ENCODE measurements at places on chromosomes 11 and 22.
A peak's percentile ranks its signal among the peaks of the same experiment; 100 is the strongest.

GRCh38 chr22:30605449-30606110 lies 1.4 kb upstream of the TCN2 start:
- peak; percentile 53 for DNase-seq

DNA sequence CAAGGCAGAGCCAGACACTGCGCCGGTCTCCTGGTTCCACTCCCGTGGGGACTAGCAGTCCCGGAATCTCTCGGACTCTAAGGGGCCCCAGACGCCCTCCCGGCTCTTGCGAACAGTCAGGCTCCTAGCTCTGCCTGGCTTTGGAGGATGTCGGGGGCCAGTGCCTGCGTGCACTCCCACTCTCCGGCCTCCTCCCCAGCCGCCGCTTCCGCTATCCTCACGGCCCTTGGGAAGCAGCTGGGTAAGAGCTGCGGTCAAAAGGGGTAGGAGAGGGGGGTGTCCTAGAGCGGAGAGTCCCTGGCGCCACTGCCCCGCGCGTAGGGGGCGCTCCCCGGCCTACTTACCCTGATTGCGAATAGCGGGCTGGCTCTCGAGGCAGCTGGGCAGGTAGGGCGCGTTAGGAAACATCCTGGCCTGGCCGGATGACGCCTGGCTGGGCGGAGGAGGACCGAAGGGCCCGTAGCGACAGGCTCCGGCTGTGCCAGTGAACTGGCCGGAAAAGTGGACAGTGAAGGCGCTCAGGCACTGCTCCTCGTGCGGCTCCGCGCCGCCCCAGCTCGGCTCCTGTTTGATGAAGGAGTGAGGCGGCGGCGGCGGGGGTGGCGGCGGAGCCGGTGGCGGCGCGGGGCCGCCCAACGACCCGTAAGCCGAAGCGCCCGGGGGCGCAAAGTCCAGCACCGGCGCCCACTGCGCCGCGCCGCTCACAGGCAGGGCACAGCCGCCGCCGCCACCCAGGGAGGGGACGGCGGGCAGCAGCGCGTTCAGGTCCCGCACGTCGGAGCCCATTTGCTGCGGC lies 785 bp downstream of the WT1 start:
- DNase-seq: peak; percentile 60

DNA sequence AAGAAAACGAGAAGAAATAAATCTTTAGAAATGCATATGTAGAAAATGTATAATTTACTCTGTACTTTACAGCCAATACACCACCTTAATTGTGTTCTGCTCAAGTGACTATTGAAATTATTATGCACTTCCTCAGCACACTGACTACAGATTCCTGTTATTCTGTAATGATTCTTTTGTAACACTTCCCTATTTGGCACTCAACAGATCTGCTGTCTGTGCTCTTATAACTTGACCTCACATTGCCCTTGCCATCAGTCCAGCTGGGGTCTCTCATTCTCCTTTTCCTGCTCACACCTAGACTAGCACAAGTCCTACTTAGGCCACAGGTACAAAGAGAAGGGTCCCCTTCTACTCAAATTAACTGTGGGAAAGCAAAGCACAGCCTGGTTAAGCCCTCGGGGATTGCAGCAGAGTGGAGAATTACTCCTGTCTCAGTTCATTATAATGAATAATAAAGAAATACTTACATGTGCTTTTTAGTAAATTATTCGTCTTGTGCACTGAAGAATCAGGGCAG lies 860.4 kb downstream of the OPCML start:
- DNase-seq: no peak

GRCh38 chr11:72630104-72630852 lies 43.9 kb downstream of the PDE2A start:
- no peak for DNase-seq

- peak; percentile 43 for DNase-seq
Observed at GRCh38 chr11:132784441-132784840, 747.9 kb downstream of the OPCML start.

DNA sequence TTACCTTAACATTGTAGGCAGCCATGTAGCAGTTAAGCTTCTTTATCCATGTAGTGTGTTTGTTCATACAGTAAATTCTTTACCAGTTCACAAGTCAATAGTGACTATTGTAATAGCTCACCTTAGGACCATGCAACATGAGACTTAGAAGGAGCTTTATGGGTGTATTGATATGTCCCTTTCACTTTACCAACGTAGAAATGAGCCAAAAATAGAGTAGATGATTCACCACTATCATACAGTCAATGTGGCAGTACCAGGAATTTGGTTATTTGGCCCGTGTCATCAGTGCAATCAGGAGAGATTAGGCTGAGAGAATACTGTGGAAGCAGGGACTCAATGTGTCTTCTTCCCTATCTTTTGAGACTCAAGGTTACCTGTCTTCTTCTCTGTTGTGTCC lies 4.7 kb downstream of the ZDHHC13 start:
- no peak for DNase-seq

- no peak for DNase-seq
Observed at GRCh38 chr11:34929794-34930763, 13.7 kb downstream of the PDHX start.

DNA sequence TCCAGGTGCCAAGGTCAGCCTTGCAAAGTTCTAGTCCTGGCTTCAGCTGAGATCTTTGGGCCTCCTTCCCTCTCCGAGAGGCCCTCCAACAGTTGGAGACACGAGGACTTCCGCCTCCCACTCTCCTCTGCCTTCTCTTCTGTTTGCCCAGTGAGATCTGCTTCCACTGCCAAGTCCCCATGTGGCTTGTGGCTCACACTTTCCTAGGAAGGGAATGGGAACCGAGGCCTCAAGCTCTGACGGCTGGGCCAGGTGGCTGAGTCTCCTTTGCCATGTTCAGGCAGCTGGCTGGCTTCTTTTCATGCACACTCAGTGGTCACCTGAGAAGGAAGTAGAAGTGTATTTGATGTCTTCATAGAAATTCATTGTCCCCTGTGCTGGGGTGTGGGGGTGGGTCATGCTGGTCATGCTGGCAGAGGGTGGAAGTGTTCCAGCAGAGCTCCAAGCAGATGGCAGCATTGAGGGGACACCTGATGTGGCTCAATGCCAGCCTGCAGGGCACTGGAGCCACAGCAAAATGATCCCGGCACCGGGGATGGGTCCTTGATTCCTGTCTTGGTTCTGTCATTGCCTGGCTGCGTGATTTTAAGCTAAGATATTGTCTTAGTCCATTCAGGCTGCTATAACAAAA lies 130.4 kb downstream of the ADAMTS15 start:
- no peak for DNase-seq

GRCh38 chr11:101617735-101618332 lies 34.0 kb upstream of the TRPC6 start:
- DNase-seq: no peak

GRCh38 chr11:44952500-44953260 lies 2.0 kb upstream of the TP53I11 start:
- no peak for DNase-seq

DNA sequence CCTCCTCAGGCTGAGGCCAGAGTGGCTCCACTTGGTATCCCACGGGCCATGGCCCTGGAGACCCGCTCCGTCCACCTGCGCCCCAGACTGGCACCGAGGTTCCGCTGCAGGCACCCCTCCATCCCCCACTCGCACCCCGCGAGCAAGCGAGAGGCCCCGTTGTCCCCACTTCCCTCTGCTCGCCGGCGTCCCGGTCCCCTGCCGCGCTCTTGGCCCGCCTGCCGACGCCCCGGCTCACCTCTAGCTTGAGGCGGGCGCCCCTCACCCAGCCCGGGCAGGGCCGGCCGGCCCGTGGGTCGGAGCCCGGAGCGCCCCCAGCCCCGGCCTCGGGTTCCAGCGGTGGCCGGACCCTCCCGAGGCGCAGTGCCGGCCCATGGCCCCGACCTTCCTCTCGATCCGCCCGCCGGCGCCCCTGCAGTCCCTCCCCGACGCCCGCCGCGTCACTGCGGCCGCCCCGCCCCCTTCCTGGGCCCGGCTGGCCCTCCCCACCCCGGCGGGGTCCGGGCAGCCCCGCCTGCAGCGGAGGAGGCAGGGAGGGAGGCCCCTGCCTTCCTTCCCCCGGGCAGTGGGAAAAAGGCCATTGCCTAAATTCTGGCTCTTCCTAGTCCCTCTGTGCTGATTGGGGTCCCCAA lies at the start of gene PITPNM1:
PITPNM1 (minus strand) TSS at position 414 of the 632 bp plus-strand sequence. CDS start 1,183 bp downstream, outside the sequence.
- peak; percentile 90 for DNase-seq

- DNase-seq: no peak
Observed at GRCh38 chr11:35216962-35217678, 78.1 kb downstream of the CD44 start.

DNA sequence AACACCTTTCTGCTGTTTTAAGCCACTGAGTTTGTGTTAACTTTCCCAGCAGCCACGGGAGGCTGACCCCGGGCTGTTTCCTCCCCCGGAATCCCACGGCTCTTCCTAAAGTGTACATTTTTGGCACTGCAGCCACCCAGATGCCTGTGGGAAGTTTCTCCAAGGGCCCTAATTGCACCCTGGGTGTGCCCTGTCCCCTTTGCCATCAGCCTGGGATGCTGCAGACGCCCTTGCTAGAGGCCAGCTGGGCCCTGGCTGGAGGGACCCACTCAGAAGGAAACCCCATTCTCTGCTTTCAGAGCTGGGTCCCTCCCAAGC lies 883.3 kb downstream of the BRD1 start:
- no peak for DNase-seq

- no peak for DNase-seq
Observed at GRCh38 chr22:21823740-21824444, 43.6 kb downstream of the MAPK1 start.
